ENCODE measurements at places on chromosomes 12 and 14.
A peak's percentile ranks its signal among the peaks of the same experiment; 100 is the strongest.

DNA sequence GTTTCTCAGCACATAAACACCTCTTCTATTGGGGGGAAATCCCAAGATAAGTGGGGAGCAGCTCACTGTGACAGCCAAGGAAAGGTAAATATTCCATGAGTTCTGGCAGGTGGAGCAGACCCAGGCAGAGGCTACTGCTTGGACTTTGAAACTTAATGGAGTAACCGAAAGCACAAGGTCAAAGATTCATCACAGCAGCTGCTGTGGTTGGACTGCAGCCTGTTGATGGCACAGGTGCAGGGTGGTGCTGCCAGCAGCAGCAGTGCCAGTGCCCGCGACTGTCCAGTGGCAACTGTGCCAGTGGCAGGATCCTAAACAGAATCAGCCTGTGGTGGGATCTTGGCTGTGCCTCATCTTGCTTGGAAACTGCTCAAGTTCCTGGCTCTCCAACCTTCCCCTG, 81.4 kb upstream of the ARID2 start:
- DNase-seq: no peak

- DNase-seq: peak; percentile 22
Measured at GRCh38 chr14:36973806-36974442, 198.5 kb downstream of the SLC25A21 start.

DNA sequence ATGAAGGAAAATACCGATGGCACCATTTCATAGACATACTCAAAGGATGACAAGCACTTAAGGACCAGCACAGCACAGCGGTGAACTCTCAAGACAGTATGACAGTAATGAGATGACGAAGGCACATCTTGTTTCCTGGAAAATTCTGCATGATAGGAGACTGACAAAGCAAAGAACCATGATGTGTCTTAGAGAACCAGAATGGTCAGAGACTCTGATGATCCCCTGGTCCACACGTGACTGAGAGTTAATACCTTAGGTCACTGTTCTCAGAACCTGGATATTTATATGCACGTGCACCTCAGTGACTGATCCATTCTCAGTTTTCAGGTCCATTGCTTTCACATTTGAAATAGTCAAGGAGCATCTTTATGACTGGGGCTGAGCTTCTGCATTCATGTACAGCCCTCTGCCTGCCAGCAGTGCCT, 35.3 kb downstream of the PROX2 start:
- no peak for DNase-seq

- DNase-seq: no peak
Measured at GRCh38 chr12:9856894-9857293, 12.3 kb downstream of the CLEC2B start.

- DNase-seq: no peak
Measured at GRCh38 chr12:107631715-107632114, 53.9 kb upstream of the PWP1 start.

Measured in astrocyte of the cerebellum (primary cell).